ENCODE measurements at places on chromosomes 3 and 15. TPM values are rescaled to one million over a fixed set of nuclear protein-coding genes. Genes with fewer than 3 reads are reported as not detected.

- DNase-seq = no peak
- H3K36me3 ChIP-seq = no peaks in the 10 kb centered on the region
- no peaks in the 10 kb centered on the region for H3K4me1 ChIP-seq
- no peak overlapping the region for H3K27ac ChIP-seq
- H3K4me3 ChIP-seq = no peak overlapping the region
Observed at GRCh38 chr3:40162616-40163015, 146.9 kb upstream of the EIF1B start.

- no peaks in the 10 kb centered on the region for H3K36me3 ChIP-seq
- H3K4me3 ChIP-seq = no peak overlapping the region
- no peak for DNase-seq
- H3K27me3 ChIP-seq = peaks cover 2% of the 10 kb centered on the region
Observed at GRCh38 chr3:190261740-190262139, 60.5 kb downstream of the CLDN1 start.

DNA sequence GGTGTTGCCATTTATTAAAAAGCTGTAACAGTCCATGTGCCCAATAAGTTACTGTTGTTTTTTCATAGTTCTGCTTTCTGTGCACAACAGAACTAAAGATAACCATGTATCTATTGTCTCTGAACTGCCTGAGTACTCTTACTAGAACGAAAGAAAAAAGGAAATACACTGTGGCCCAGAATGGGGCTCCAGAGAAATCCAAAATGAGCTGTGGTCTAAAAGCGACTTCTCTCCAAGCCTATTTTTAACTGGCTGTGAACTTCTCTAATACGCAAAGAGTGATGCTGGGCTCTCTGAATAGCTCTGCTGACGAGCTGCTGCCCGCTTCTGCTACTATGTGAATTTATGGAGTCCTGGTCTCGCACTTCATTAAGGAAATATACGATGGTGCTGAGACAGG lies 56.2 kb upstream of the LPP start:
- DNase-seq = no peak
- H3K27ac ChIP-seq = no peak overlapping the region
- H3K27me3 ChIP-seq = no peaks in the 10 kb centered on the region

DNA sequence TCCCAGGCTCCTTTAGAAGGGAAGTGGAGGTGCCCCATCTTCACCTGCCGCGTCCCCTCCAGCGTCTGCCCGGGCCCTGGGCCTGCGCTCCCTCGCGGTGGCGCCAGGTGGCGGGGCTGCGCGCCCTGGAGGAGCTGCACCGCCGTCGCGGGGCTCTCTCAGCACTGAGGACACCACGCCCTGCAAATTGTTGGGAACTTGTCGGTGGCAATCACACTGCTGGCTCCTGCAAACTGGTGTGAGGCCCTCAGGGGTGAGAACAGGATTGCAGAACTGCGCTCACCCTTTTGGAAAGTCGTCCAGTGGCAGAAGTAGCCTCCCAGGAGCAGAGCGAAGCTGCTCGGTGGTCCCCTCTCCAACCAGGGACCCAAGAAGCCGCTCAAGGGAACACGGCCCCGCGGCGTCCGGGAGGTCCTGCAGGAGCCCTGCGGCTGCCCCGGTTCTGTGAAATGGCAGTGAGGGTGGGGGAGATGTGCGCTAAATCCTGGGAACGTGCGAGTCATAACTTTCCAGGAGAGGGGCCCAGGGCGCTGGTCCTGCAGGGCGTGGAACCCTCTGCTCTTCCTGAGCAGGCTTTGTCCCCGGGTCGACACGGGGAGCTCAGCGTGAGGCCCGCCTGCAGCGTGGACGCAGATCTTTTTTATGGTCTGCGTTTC lies 995 bp upstream of the LRRK1 start:
- H3K4me1 ChIP-seq = peaks cover 17% of the 10 kb centered on the region

DNA sequence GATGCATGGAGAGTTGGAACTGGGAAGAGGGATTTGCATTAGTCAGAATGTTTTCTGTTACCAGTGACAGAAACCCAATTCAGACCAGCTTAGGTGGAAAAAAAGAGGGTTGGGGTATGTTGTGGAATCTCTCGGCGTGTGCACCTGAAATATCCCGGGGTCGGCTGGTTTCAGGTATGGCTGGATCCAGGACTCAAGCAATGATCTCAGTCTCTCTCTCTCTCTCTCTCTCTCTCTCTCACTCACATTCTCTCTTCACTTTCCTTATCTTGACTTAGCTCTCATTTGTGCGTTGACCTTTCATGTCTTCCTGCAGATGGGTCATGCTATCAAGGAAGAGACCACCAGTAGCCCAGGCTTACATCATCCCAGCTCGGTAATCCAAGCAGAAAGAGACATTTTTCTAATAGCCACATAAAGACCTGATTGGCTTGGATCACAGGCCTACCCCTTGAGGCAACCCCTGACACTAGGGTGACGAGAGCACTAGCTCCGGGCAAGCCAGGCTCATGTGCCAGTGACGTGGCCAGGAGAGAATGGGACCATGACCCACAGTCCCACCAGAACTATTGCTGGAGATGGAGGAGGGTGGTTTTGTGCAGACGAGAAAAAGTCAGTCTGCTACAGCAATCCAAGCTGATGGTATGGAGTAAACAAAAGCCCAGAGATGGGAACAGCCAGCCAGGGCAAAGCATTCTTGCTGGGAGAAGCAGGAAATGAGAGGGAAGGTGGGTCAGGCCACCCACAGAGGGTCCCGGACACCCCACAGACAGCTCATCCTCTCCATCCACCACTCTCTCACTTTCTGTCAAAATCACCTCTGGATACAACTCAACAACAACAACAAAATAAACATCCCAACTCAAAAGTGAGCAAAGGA lies 91.7 kb downstream of the CHSY1 start:
- no peak overlapping the region for H3K4me3 ChIP-seq
- no peak for DNase-seq
- H3K4me1 ChIP-seq = peaks cover 33% of the 10 kb centered on the region
- no peaks in the 10 kb centered on the region for H3K27me3 ChIP-seq
- no peak overlapping the region for H3K27ac ChIP-seq

- no peak for DNase-seq
- no peak overlapping the region for H3K4me3 ChIP-seq
- peaks cover 15% of the 10 kb centered on the region for H3K27me3 ChIP-seq
- H3K4me1 ChIP-seq = peaks cover 4% of the 10 kb centered on the region
- H3K36me3 ChIP-seq = peaks cover 2% of the 10 kb centered on the region
Observed at GRCh38 chr3:143958966-143959365, 12.7 kb upstream of the DIPK2A start.

- no peak for DNase-seq
- no peak overlapping the region for H3K27ac ChIP-seq
- H3K27me3 ChIP-seq = peaks cover 17% of the 10 kb centered on the region
Observed at GRCh38 chr3:23645533-23646183, 160.1 kb upstream of the UBE2E1 start.

GRCh38 chr3:63351159-63352007 lies 73.3 kb downstream of the SYNPR start:
- no peaks in the 10 kb centered on the region for H3K36me3 ChIP-seq
- DNase-seq = no peak
- H3K4me1 ChIP-seq = no peaks in the 10 kb centered on the region
- no peak overlapping the region for H3K27ac ChIP-seq
- H3K27me3 ChIP-seq = peaks cover 22% of the 10 kb centered on the region

DNA sequence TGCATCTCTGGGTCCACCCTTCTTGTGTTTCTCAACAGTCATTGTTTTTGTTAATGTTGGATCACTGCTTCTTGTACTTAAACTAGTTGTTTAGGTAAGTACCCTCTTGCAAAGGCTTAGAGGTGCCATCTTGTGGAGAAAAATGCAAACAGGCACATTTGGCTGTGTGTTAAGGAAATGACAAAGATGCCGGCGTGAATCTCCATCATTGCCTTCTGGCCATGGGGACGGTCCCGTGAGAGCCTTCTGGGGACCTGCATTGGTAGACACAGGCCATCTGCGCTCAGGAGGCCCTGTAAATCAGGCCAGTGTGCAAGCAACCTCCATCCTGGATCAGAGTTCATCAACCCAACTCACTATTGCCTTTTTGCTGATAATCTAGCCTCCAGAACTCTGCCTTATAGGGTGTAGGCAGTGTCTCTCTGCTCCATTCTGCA lies 158.6 kb upstream of the NR2E3 start:
- H3K27ac ChIP-seq = no peak overlapping the region
- DNase-seq = no peak
- H3K27me3 ChIP-seq = no peaks in the 10 kb centered on the region
- H3K4me3 ChIP-seq = no peak overlapping the region
- H3K4me1 ChIP-seq = no peaks in the 10 kb centered on the region

FGD5 gene
- total RNA-seq = not detected

PLAAT1 gene
- not detected for total RNA-seq

RHOA gene
- total RNA-seq = 514 TPM

CCDC51 gene
- 24.4 TPM for total RNA-seq

SOX2 gene
- total RNA-seq = not detected
